ENCODE measurements at places on chromosomes 5 and 9.
A peak's percentile ranks its signal among the peaks of the same experiment; 100 is the strongest.

- no peak for DNase-seq
These were observed 81.2 kb upstream of the TRIM32 start for GRCh38 chr9:116605904-116606341.

- DNase-seq, result no peak
These were observed 73.0 kb downstream of the GADD45G start for GRCh38 chr9:89677702-89678395.

DNA sequence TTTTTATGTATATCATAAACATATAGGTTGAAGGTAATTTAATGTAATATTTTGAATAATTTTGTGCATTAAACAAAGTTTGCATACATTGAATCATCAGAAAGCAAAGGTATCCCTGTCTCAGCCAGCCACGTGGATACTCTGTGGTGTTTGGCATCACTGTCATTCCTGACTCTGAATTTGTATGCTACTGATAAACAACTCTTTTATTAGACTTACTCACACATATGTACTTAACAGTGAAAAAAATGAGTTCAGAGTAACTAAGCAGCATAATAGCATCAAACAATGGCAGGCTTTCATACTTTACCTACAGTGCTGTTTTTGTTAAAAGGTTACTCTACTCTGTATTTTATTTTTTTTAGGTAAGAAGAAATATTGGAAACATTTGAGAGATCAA is 171.9 kb downstream of the COMMD10 start:
- no peak for DNase-seq

GRCh38 chr5:53166183-53166495 is 56.6 kb upstream of the MOCS2 start:
- no peak for DNase-seq

- peak; percentile 34 for DNase-seq
These were observed 232.1 kb downstream of the SH3GL2 start for GRCh38 chr9:17810728-17811571.

DNA sequence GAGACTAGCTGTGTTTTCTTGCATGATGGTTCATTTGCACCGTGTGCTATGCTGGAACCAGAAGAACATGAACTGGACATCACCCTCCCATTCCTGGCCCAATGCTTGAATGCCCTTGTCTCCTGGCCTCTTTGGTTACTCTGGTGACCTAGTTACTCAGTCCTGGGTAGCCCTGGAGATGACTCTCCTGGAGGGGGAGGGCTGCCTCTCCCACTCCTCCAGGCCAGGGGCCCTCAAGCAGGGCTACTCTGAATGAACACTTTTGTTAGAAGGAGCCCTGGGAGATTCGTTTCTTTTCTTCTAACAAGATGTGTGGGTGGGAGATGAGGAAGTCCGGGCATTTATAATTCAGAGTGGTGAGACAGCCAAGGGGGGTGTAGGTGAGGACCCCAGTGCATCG is 12.0 kb upstream of the NKX2-5 start:
- no peak for DNase-seq

GRCh38 chr9:136297766-136298735 is 5.8 kb downstream of the CCDC187 start:
- DNase-seq, result no peak

DNA sequence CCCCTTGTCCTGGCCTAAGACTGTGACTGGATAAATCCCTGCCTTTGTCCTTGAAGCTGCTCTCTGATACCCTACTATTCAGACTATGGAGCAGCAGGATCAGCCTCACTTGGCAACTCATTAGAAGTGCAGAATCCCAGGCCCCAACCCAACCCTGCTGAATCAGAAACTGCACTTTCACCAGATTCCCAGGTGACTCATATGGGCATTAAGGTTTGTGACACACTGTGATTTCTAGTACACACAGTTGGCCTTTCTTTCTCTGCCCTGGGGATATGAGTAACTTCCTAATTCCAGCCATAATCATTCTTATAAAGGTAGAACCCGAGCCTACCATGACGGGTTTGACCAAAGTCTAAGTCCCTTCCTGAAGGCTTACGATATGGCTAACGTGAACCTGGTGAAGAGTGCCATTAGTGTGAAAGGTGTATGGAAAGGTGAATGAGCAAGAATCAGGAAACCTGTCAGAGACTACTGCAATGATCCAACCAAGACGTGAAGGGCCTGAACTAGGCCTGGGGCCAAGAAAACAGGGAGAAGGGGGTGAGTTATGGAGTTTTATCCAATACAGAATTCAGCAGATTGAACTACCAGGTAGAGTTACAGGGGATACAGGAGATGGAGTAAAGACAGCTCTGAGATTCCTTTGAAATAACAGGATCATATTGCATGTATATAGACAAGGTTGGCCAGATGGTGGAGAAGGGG is 533.0 kb downstream of the BNC2 start:
- no peak for DNase-seq

- DNase-seq, result peak; percentile 35
These were observed at the start of the genes EIF4E1B and SNCB for GRCh38 chr5:176629853-176630680. Gene EIF4E1B, plus strand, starts transcription at chr5:176630675. Its CDS starts 12,113 bp downstream, at chr5:176642788. Gene SNCB, minus strand, starts transcription at chr5:176630534. Its CDS starts 880 bp downstream, at chr5:176629654.

GRCh38 chr9:1008216-1008615 is 31.8 kb downstream of the DMRT3 start:
- DNase-seq, result no peak

- DNase-seq, result no peak
These were observed 173.7 kb downstream of the RMI1 start for GRCh38 chr9:84154320-84154719.

- DNase-seq, result no peak
These were observed 491.5 kb upstream of the TUSC1 start for GRCh38 chr9:26169708-26170107.

GRCh38 chr5:145118127-145118526 is 717.0 kb downstream of the PRELID2 start:
- no peak for DNase-seq

GRCh38 chr5:64497386-64497785 is 8.4 kb upstream of the RGS7BP start:
- DNase-seq, result no peak

DNA sequence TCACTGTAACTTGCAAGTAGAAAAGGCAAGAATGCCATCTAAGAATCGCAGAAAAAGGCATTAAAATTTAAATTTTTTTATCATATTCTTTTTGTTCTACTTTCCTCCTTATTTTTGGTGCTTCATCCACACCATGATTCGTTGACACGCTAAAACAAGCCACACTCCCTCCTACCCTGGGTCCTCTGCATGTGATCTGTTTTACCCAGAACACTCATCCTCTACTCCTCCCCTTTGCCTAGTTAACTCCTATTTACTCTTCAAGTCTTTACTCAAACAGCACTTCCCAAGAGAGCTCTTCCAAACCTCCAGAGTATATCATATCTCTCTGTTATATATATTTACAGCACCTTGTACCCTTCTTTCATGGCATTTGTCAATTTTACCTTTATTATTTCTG is 61.4 kb upstream of the SRP19 start:
- DNase-seq, result no peak

GRCh38 chr9:98866435-98867102 is 59.1 kb downstream of the GALNT12 start:
- DNase-seq, result no peak

DNA sequence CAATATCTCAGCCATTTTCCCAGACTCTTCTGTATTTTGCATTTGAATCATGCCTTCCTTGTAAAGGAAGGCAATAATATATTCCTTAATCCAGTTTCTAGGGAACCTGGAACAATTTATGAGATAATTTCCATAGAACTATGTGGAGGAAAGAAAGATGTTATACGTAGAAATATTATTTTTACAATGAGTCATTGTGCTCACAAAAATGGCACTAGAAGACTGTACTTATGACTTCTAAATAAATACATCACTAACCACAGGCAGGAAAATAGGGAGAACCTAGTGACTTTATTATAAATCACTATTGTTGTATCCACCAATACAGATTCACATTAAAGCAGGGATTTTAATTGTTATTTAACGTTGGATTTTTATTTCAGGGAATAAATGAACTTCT is 87.6 kb downstream of the FBXO38 start:
- DNase-seq, result no peak

DNA sequence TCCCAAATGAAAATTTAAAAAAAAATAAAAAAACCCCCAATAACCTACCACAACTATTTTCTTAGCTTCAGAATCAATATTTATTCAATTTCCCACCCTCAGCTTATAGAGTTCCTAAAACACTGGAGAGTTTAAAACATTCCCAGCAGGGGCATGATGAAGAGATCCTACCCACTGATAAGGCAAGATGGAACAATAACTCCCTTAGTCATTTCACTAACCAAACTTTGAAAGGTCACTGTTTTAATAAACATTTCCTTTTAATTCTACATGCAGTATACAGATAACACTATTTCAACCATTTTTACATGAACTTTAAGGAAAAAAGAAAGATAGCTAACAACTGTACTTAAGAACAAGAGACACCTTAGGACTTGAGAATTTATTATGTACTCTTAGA is 34.9 kb upstream of the ACOT12 start:
- no peak for DNase-seq

DNA sequence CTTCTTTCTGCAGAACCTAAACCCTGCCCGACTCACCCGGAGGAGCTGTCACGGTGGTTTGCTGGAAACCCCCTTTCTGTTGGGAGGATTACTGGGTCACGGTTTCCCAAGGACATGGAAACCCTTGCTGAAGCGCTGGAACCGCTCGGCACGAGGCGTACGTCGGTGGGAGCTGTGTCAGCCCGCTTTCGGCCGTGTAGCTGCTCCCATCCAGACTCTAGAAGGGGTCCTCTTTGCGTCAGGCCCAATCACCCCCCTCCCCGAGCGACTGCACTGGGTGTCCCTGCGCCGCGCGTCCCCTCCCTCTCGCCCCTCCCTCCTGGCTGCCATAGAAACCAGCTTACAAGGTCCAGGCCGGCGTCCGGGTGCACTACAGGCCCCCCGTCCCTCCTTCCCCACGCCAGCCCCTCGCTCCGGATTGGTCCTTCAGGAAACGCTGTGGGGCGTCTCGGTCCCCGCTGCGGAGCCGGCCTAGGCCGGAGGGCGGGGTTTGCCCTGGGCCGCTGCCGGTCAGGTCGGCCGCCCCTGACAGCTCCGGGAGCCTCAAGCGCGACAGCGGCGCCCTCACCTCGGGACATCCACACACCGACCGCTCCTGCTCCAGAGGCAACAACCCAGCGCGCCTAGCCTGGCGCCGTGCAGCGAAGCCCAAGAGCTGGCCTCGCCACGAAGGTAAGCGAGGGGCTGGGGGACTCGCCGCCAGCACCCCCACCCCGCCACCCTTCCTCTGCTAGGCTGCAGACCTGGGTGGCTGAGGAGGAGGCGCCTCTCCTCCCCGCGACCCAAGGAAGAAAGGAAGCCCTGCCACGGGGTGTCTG is at the start of gene NIM1K:
Gene NIM1K, plus strand, starts transcription at position 486 of the 818 bp plus-strand sequence. CDS start 53,551 bp downstream, outside the sequence.
- DNase-seq, result peak; percentile 92

DNA sequence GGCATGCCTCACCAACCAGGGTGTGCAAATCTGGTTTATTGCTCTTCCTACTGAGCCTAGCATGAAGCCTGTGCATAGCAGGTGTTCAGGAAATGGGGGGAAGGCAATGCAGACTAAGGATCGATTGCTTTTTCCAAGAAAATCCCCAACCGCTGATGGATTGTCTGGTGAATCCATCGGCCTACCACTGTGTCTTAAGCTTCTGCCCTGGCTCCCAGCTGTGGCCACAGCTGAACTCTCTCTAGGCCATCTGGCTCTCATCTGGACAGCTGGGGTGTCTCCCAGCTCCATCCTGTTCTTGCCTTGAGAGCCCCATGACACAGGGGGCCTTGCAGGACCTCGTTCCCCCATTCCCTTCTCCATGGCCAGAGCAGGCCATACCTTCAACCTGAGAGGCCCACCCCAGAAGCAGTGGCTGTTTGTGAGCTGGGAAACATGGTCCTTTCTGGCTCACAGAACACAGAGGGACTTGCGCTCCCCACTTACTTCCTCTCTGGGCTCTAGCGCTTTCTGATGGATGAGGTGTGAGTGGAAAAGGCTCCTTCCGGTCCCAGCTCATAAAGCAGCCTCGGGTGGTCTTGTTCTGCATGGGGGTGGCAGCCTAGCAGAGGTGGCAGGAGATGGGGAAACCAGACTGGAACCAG is 41.8 kb downstream of the COL27A1 start:
- no peak for DNase-seq

Measured in putamen (tissue), 1 donor.